ENCODE measurements at places on chromosomes 1 and 21.

DNA sequence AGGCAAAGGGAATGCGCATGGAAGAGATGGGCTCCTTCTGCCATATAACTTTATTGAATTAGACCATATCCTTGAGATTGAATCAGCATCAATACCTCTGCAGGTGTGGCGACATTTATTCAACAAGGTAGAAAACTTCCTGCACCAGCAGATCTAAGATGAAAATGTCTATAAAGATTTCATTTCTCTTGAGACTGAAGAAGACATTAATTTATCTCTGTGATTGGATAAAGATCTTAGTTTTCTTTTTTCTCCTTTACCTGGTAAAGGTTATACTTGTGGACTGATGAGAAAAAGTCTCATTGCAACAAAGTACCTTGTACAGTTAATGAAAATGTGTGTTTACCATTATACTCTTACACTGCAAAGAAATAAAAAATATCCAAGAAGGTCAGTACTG lies at the start of gene OR2T8:
Gene OR2T8 (plus strand): TSS at position 301 of the 400 bp plus-strand sequence. CDS start 766 bp downstream, outside the sequence.
- H3K27ac ChIP-seq: no peak within 1 kb of the TSS
- H3K4me1 ChIP-seq: no peaks in the 10 kb centered on the region
- no peaks in the 10 kb centered on the region for H3K27me3 ChIP-seq
- H3K4me3 ChIP-seq: no peak within 1 kb of the TSS
- no peaks in the 10 kb centered on the region for H3K36me3 ChIP-seq
- no peak for DNase-seq

DNA sequence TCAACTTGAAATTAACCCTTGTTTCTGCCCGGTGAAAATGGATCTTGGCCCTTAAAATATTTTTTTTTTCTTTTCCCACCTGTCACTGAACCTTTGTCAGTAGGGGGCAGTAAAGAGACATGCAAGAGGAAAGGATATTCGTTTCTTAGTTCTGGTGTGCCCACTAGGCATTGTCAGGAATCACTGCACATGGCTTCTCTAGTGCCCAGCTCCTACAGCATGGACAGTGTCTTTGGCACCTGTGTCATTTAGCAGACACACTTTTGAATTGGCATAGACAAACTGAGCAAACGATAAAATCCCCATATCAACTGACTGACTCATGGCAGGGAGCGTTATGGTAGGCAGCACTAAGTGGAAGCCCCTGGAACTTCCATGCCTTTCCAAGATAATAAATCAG lies 1048.1 kb downstream of the BRINP3 start:
- H3K27me3 ChIP-seq: no peaks in the 10 kb centered on the region
- H3K4me3 ChIP-seq: no peak overlapping the region
- peak; percentile 58 for DNase-seq
- H3K36me3 ChIP-seq: no peaks in the 10 kb centered on the region
- no peaks in the 10 kb centered on the region for H3K4me1 ChIP-seq

DNA sequence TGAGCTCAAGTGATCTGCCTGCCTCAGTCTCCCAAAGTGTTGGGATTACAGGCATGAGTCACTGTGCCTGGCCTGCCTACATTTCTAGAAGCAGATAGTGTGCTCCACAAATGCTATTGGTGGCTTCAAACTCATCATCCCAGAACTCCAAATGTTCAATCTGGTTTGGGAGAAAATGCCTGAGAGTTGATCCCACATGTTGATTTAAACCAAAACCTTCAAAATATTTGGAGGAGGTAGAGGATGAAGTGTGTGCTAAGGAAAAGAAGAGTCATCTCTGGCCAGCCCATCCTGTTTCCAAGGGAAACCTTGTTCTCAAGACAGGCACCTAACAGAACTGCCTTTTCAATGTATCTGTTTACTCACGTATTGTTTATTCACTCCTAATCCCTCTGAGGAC lies 55.4 kb upstream of the GRHL3 start:
- no peak overlapping the region for H3K4me3 ChIP-seq
- DNase-seq: no peak
- H3K27me3 ChIP-seq: no peaks in the 10 kb centered on the region
- H3K4me1 ChIP-seq: no peaks in the 10 kb centered on the region
- no peak overlapping the region for H3K27ac ChIP-seq

DNA sequence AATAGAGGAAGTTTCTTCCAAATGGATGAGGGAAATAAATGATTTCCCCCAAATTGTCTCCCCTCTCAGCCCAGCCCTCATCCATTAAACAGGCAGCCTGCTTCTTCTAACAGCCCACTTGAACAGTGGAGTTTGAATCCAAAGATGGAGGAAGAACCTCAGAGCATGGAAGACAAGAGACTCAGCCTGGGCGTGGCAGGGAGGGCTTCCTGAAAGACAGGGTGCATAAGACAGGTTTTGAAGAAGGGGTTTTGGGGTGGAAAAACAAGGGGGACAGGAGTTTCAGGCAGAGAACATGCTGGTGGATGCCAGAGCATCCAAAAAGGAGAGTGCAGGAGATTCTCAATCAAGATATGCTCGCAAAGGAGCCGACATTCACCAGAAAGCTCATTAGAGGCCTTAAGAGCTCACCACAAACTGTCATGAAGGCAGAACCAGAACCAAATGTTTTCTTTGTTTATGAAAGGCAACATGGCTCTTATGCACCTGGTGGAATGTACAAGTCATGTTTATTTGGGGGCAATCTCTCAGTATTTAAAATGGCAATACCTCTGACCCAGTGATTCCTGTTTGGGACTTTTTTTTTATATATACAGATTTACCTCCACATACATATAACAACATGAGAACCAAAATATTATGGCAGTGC lies 26.5 kb upstream of the TSPEAR start:
- H3K27ac ChIP-seq: no peak overlapping the region
- DNase-seq: no peak
- 0 out of 2 replicates have a peak, but pooled peaks cover 4% of the 10 kb centered on the region for H3K36me3 ChIP-seq
- no peak overlapping the region for H3K4me3 ChIP-seq

All from iPS DF 6.9 (cell line).